ENCODE measurements at places on chromosomes 11 and 22.
A peak's percentile ranks its signal among the peaks of the same experiment; 100 is the strongest.

- DNase-seq = no peak
Measured at GRCh38 chr22:17575681-17576080, 12.4 kb downstream of the SLC25A18 start.

DNA sequence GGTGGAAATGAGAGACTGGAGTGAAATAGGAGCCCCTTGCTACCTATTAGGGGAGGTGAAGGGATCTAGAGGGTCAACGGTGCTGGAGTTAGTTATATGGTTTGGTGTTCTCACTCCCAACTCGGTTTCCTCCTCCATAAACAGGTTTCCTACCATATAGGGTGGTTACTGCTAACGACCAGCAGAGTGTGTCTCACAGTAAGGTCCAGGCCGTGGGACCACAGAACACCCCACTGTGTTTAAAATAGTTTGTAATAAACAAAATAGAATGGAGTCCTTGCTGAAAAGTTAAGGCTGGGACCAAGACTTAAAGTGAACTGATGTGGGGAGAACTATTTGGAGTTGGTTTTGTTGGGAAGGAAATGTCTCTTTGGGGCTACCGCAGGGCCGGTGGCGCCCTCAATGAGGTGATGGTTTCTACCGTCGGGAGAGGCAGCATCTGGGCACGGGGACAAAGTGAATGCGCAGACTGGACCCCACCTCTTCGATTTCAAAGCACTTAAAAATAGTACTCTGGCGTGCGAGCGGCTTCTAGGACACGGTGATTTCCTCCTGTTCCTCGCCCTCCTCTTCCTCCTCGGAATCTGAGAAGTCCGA, 4.5 kb downstream of the DBX1 start:
- no peak for DNase-seq

GRCh38 chr11:110187731-110188130, 94.5 kb downstream of the ZC3H12C start:
- DNase-seq = no peak

- DNase-seq = no peak
Measured at GRCh38 chr11:94941131-94941530, 32.2 kb downstream of the CWC15 start.

- peak; percentile 87 for DNase-seq
Measured at GRCh38 chr22:49971232-49972162, 10.9 kb downstream of the PIM3 start.

- DNase-seq = no peak
Measured at GRCh38 chr11:104652996-104653395, 245.3 kb downstream of the CASP12 start.

DNA sequence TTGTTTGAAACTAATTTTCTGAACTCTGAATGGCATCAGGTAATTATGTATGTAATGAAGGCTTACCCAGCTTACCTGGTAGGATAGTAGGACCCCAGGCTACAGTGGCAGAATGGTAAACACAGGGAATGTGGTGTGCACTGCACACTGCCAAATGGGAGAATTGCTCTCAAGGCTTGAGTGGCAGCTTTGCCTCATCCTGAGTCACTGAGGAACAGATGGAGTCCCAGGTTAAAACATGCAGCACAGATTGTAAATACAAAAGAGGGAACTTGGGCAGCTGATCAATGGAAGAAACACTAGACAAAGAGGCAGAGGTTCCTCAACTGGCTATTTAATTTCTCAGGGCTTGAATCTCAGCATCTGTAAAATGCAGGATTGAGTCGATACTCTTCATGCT, 24.4 kb downstream of the GPR83 start:
- DNase-seq = no peak

DNA sequence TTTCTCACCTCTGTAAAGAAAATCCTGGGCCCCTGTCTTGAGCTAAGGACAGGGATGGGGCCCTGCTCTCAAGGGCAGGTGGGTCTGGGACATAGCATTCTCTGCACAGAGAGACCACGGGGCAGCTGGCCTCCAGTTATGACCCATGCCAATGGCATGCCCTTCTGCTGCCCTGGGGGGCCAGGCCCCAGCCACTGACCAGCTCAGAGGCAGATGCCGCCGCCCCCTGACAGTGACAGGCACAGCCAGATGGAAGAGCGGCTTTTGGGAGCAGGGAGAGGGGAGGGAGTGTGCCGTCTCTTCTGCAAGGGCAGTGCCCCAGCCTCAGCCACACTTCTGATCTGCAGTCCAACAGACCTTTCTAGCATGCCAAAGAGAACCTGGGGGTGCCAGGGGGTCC, 114.8 kb upstream of the NAV2 start:
- DNase-seq = no peak

- no peak for DNase-seq
Measured at GRCh38 chr11:93279851-93280347, 50.6 kb upstream of the DEUP1 start.

- DNase-seq = peak; percentile 73
Measured at GRCh38 chr11:84714316-84714780, 912.8 kb downstream of the DLG2 start.

GRCh38 chr11:208917-209260, 1.4 kb downstream of the RIC8A start:
- DNase-seq = no peak

DNA sequence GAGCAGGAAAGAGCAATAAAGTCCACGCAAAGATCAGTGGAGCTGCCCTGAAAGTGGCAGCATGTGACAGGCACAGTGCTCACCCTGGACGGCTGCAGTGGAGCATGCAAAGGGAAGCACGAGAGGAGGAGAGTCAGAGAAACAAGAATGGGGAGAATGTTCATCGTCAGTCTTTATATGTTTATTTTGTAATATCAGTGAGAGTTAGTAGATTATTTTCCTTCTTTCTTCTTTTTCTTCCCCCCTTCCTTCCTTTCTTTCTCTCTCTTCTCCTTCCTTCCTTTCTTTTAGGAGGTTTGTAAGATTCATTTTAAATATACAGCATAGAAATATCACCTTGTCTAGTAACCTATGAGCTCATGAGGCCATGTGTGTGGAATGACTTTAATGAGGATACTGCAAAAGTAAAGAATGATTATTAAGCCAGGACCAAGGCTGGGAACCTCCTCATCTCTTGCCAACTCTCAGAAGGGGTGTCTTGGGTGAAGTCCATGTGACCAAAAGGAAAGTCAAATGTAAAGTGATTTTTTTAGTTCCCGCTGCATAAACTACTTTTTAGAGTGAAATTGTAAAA, 321.1 kb downstream of the AASDHPPT start:
- DNase-seq = no peak

GRCh38 chr11:1652771-1653540, 23.4 kb downstream of the KRTAP5-5 start:
- DNase-seq = peak; percentile 47

DNA sequence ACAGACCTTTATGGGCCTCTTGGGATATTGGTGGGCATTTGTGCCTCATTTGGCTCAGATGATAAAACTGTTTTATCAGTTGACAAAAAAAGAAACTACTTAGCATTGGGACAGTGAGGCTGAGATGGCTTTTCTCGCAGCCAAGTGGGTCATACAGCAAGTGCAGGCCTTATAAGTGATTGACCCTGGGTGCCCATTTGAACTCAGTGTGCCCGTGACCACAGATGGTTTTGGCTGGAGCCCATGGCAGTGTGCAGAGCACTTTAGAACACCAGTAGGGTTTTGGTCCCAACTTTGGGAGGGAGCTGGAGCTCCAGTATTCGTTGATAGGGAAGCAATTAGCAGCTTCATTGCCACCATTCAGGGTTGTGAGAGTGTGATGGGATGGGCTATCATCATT, 404.5 kb upstream of the LARGE1 start:
- no peak for DNase-seq

GRCh38 chr22:28943501-28943879, 60.1 kb downstream of the ZNRF3 start:
- peak; percentile 66 for DNase-seq

DNA sequence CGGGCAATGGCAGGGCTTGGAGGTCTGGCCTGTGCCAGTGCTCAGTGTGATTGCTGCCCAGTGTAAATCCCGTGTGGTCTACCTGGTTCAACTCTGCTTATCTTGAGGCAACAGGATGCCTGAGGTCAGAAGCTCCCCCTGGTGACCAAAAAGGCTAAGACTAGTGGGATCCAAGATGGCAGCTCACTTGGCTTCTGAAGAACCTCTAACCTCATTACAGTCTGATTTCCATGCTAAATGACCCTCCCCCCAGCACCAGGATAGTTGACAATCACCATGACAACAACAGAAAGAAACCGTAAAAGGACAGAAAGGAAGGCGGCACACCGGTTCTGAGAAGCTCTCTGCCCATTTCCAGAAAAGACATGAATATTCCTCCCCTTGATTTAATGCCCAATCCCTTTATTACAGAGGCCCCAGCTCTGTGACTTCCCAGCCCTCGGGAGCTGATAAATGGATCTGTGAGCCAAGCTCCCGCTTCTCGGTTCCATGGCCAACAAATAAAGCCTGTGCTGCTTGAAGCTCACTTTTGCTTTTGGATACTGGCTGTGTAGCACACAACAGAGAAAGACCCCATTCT, 398.4 kb downstream of the CTTN start:
- DNase-seq = no peak

DNA sequence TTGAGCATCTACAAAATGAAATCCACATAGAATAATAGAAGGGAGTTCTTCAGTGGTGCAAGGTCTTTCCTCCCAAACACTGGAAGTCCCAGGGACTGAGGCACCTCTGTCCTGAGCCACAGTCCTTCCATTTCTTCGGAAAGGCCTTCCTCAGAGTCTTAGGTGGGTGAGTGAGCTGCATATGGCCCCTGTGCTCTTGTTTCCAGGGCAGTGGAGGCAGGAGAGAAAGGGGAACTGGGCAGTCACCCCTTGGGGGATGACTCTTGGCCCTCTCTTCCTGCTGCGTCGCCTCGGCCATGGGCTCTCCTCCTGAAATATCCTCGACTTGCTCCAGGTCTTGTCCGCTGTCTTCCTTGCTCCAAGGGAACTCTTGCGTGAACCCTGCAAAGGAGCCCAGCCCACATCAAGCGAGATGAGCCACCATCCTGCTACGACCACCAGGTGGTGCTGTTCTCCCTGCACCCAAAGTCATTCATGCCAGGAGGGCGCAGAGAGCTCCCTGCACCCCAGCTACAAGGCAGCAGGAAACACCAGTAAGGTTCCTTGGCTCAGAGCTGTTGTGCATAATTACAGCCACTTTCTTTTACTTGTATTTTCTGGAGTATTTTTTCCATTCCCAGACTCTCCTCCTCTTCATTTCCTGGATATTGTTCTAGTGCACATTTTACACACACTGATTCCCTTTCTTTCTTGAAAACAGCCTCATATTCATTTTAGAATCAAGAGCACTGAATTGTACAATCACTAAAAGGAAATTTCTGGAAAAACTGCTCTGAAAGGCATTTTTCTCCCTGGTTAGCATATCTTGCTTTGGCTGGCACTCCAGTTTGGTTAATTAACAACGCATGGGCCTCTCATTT, 397.8 kb downstream of the OPCML start:
- peak; percentile 32 for DNase-seq

Measured in inflammatory macrophage treated with lipopolysaccharide for 4 hours (primary cell).